Activated CD4-positive, CD25-positive, alpha-beta regulatory T cell (primary cell): ENCODE measurements at places on chromosomes 12 and 14.

- DNase-seq, result no peak
These were observed 5.6 kb upstream of the MYL6B start for GRCh38 chr12:56146492-56147460.

DNA sequence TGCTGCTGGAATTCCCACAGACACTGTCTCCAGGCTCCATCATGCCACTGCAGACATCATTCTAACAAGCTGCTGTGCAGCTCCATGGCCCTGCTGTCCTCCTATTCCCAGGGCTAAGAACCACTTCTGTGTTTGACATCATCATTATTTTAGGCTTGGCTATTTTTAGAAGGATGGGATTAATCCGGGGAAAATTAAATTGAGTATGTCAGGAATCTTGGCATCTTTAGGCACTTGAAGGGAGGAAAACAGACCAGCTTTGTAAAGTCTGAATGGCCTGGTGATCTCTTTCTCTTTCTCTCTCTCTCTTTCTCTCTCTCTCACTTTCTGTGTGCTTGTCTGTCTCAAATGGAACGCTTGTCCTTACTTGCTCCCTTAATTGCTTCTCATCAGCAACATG is 568.3 kb upstream of the FLRT2 start:
- DNase-seq, result no peak

DNA sequence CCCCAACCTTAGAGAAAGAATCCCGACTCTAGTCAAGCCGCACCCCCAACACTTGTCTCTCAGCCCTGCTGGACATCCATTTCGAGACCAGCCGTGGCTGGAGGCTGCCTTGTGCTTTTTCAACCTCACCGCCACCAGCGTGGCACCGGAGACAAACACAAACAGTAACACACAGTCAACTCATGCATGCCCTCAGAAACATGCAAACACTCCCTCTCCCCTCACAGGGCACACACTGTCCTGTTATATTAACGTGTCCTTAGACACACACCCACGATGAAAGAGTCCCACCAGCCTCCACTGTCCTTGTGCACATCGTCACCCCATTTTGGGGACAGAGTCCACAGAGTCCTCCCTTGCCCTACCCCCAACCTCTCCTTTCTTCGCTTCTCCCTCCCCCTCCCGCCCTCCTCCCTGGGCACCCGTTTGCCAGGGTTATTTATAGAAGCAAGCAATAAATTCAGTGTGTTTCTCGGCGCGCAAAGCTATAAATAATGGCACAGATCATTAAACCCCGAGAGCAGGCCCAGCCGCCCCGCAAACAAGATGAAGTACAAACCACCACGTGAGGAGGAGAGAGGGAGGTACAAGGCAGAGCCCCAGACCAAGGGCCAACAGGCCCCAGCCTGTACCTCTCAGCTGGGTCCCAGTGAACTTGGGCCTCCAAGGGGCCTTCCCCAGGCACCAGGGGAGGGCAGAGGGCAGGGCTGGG is 27.9 kb downstream of the SMUG1 start:
- DNase-seq, result no peak

DNA sequence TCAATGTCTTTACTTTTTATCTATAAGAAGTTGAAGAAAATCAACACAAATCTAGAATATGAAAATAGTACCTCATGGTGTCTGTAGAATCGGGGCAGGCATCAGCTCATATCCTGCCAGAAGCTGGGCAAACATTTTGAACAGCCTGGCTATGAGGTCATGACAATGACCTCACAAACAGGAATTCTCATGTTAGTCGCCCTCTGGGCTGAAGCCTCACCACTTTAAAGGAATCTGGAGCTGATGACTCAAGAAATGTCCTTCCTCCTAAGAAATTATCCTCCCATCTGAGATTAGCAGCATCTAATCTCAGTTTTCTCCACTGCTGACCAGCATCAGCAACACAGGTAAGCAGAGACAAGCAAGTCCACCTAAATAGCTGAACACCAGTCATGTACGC is 27.1 kb downstream of the CLIP1 start:
- DNase-seq, result no peak

DNA sequence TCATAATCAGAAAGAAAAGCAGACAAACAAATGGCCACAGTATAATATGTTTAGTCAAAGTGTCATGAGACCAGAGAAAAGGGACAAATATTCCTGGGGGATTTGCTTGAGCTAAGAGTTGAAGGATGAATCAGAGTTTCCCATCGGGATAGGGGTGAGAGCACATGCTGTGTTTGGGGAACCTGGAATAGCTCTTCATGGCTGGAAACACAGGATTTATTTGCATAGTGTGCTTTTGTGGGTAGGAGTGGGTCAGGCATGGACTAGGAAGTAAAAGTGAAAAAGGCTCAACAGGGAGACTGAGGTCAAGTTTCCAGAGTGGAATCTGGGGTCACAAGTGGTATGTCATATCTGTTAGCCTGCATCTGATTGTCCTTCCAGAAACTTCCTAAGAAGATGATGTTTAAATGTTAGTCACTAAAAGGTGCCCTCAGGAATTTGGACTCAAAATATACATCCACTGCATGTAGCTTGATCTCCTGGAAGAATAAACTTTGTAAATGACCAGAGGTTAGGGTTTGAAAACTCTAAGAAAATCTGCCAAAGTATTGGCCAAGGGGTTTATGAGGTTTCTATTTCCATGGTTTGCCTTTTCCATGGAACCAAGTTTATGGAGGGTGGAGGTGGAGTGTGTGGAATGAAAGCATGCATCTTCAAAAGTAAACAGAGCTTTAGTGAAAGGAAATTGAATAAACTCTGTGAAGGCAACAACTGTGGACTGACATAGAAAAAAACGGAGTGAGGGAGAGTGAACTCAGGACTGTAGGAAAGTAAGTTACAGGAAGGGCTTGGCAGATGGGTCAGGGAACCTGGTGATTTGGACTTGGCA is 344.6 kb downstream of the C12orf75 start:
- DNase-seq, result no peak

DNA sequence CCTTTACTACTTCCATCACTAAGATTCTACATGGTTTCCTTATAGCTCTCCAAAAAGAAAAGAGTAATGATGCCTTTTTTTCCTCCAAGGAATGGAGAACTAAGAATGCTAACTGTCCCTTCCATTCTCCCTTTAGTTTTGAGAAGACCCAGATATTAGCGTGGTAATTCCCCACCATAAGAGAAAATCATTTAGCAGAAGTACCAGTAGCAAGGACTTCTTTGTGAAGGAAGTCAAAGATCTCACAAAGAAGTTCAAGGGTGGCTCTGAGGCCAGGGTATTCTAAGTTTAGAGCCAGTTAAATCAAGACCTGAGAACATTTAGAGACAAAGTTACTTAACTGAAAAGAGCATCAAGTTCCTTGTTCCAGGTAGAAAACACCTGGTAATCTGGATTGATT is 7.3 kb downstream of the USP15 start:
- DNase-seq, result no peak

- no peak for DNase-seq
These were observed 23.7 kb upstream of the UBC start for GRCh38 chr12:124938108-124938507.

GRCh38 chr12:67752226-67752732 is 103.7 kb downstream of the DYRK2 start:
- DNase-seq, result no peak

GRCh38 chr12:10612984-10613348 is 443 bp downstream of the MAGOHB start:
- DNase-seq, result no peak

- no peak for DNase-seq
These were observed 14.8 kb downstream of the GRIP1 start for GRCh38 chr12:66664076-66664475.

GRCh38 chr14:75254381-75254822 is 24.2 kb upstream of the FOS start:
- DNase-seq, result no peak

GRCh38 chr14:99574099-99574880 is 29.7 kb downstream of the CCDC85C start:
- DNase-seq, result no peak

DNA sequence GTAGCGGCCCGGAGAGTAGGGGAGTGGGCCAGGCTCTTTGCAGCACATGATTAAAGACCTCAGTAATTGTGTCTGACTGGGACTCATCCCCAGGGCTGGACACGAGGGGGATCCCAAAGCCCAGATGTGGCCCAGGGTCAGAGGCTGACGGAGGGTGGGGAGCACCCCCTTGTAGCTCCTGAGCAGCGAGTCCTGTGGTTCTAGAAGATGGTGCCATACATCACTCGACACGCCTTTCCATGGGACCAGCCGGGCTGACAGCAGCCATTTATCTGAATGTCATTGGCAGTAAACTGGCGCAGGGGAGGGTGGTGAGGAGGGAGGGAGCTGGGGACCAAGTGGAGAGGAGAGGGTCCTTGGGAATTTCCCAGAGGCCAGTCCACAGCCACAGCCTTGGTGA is 65.1 kb upstream of the FAM222A start:
- DNase-seq, result no peak

DNA sequence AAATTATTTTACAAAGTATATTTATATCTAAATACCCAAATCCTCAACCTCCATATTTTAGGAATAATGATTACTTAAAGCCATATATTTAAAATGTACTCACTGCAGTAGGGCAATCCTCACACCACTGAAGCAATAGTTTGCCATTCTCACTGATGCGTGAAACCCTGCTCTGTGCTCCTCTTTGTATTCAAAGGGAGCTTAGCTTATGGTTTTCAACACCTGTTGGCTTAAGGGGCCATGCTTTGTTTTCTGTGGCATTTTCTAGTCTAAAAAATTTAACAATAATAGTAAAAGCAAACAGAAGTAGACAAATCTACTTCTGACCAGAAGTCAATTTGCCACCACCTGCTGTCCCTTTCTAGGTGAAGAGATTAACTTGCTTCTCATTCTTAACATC is 294.6 kb downstream of the FLRT2 start:
- no peak for DNase-seq

DNA sequence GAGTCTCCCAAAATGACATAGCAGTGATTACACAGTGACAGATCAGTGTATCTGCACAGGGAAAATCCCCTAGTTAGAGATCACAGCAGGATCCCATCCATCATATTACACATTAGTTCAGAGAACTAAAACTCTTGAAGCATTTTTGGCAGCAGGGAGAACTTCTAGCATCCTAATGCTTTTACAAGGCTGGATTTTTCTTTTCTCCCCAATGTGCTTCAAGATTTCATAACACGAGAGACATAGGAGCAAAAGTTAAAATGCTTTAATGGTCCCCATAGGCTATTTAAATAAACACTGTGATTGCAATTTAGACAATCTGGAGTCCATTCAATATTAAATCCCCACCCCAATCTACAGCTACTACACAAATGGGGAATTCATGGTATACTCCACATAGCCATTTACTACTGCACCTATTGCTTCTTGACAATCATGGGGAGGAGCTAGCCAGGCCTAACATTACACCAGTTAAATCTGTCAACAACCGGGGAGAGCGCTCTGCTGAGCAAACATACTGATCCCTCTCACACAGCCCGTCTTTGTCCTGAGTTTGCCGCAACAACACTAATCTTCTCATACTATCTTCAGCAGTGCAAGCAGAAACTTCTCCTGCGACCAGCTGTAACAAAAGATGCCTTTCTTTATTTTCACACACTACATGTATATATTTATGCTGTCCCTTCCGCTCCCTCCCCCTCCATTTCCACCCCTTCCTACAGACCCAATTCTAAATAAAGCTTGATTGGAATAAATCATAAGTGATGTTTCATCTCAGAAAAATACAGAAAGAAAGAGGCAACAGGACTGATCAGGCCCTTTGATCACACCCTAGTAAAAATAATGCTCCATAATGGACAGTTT is 120.3 kb upstream of the SOX5 start:
- DNase-seq, result no peak

DNA sequence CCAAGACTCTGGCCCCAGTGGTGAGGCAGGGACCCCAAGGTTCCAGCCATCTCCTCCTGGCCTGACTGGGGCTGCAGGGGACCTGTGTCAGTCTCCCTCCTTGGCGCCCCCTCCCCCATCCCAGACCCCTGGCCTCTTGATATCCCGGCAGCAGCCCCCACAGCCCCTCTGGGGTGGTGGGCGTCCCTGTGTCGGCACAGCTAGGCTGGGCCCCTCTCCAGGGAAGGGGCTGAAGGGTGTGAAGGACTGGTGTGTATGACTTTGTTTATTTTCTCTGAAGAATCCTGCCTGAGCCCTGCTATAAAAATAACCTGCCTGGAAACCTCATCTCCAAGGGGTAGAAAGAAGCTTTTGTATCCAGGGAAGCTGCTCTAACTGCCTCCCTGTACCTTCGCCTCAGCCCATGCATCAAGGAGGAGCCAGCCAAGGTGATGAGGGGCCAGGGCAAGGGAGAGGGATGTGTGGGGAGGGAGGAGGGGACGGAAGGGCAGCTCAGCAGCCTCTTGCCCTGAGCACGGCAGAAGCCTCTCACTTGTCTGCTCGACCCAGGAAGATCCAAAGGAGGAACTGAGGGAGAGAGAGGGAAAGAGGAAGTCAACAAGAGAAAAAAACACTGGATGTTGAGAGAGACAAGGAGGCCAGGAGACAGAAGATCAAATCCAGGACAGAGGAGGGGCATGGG is 25.4 kb upstream of the COL2A1 start:
- DNase-seq, result no peak

- no peak for DNase-seq
These were observed 9.8 kb upstream of the KDM2B start for GRCh38 chr12:121590476-121591143.

DNA sequence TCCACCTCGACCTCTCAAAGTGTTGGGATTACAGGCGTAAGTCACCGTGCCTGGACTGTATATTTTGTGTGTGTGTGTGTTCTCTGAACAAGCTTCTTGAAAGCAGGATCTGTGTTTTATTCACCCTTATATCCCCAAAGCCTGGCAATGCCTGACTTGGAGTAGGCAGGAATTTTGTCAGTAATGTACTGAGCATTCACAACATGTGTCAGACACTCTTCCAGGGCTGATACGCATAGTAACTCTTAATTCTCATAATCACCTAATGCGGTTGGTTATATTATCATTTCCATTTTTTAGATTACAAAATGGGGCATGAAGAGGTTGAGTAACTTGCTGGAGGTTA is 50.4 kb upstream of the PLEKHG3 start:
- DNase-seq, result no peak

GRCh38 chr14:33393231-33393894 is 454.7 kb downstream of the NPAS3 start:
- no peak for DNase-seq

DNA sequence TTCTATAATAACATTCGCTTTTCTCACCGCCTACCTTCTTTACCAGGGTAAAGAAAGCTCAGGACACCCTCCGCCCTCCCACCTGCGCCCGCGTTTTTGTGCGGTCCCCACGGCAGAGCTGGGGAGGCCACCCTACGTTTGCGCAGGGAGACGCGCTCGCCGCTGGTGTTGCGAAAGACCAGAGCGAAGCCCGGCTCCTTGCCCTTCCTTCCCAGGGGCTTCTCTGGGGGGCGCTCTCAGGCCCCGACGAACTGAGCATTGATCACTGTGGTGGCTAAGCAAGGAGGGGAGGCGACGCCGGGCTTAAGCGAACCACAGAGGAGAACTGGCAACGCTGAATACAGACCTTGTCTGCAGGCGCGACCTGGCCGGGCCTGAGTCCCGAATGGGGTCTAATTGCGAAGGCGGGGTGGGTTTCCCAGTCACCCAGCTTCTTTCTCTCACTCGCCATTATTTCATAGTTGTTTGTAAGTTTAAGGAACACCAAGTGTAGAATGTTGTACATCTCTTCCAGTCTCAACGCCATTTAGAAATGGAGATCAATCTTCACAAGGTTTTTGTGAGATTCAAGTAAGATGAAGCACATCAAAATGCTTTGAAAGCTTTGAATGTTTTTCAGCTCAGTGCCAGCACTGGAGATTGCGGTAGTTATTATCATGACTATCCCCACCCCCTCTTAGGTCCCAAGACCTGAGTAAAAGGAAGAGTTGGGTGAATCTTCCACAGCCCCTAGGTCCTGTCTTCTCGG is 1.7 kb upstream of the NKX2-1 start:
- DNase-seq, result no peak

- no peak for DNase-seq
These were observed 69.8 kb downstream of the SLC6A12 start for GRCh38 chr12:143964-144649.

- DNase-seq, result no peak
These were observed 40.2 kb upstream of the NT5DC3 start for GRCh38 chr12:103881261-103881660.
